ENCODE measurements at places on chromosomes 2 and 18.

DNA sequence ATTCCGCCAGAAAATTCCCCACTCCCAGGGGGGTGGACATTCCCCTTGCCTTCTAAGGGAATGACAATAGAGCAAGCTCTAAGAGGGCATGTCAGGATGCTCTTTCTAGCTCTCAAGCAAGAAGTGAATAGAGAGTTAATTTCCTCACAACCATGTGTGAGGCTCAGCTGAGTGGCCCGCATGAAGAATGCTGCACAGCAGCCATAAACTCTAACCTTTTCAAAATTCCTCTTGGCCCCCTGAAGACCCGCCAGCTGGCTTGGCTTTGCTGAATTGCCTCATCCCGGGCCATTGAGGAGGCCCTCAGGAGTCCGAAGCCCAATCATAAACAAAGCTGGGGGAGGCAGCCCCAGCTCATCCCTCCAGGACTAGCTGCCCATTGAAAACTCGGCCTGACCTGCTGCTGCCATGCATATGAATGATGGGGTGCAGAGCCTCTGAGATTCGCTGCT lies 38.2 kb downstream of the NRP2 start:
- DNase-seq = no peak

DNA sequence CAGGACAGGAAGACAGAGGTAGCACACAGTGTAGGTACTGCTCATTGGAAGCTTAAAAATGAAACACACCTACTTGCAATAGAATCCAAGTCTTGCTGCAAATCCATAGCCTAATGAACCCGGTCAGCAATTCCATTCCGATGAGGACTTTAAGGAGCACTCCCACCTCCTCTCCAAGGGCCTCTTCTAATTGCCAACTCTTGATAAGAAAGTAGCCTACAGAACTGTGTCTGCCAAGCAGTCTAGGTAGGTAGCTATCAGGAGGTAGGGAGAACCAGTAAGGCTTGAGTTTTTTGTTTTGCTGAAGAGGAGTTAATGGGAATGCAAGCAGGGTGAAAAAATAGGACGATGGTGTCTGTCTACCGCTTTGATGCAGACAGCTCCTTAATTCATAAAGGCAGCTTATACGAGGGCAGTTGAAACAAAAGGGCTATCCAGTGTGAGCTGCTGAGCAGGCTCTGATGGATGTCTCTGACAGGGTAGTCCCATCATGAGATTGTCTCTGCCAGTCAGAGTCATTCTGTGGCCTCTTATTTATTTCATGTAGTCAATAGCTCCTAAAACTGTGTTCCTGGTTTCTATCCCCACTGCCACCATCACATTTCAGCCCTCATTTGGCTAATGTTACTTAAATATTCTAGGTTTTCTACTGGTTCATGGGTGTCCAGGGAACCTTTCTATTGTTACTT lies 155.6 kb upstream of the DNMT3A start:
- no peak for DNase-seq

DNA sequence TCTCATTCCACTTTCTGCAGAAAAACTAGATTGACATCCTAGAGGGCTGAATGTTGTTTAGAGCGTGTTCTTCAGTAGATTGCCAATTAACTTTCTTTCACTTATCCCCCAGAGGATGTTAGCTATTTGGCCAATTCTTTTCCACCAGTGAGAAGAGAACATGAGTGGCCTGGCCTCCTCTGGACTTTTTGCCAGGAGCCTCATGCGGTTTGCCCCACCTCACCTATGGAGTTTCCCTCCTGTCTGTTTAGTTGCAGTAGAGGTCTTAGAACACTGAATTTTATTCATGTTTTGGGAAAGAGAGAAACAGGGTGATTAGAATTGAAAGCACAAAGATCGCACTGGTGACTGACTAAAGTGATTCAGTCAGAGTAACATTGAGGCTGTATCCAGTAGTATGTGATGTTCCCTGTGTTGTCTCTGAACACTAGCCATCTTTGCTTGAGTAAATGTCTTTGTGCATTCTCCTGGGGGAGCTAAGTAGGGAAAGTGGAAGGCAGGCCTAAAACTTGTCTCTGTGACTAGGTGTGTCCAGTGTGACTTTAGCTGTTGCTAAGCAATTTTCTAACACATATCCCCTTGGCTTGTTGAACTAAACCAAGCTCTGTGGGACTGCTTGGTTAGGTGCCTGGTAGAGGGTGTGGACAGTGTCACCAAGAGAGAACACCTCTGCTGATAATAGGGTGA lies 34.0 kb downstream of the UGP2 start:
- DNase-seq = no peak

DNA sequence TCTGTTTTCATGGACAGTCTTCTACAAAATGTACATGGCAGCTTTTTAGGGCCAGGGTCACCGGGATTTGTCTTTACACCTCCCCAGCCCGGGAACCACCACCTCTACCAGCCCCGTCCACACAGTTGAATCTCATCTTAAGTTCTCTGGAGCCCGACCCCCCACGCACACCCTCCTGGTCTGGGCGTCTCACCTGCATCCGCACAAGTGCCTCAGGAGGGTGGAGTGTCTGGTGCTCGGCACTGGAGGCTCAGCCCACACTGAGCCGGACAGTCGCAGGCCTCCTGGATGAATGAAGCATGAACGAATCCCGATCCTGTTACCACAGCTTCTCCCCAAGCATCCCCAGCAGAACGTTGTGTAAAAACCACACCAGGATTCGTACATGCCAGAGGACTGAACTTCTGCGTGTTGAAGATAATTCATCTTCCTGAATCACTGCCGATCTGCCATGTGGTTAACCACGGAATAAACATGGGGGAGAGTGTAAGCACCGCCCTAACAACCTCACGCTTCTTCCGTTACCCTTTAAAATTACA lies 162.0 kb downstream of the RTP5 start:
- no peak for DNase-seq

- DNase-seq = no peak
Observed at GRCh38 chr2:3403587-3404334, 24.3 kb downstream of the TRAPPC12 start.

- DNase-seq = no peak
Observed at GRCh38 chr2:121170577-121170976, 114.4 kb downstream of the TFCP2L1 start.

- no peak for DNase-seq
Observed at GRCh38 chr2:136129601-136130000, 11.7 kb upstream of the CXCR4 start.

- DNase-seq = no peak
Observed at GRCh38 chr2:225400546-225401400, 1.3 kb downstream of the NYAP2 start.

GRCh38 chr2:230218421-230218820 lies 1.4 kb downstream of the SP110 start:
- DNase-seq = no peak

- no peak for DNase-seq
Observed at GRCh38 chr2:203636588-203637470, 69.6 kb upstream of the CD28 start.

- DNase-seq = no peak
Observed at GRCh38 chr2:156309167-156309566, 23.4 kb downstream of the NR4A2 start.

- no peak for DNase-seq
Observed at GRCh38 chr2:10326151-10326616, 23.5 kb downstream of the HPCAL1 start.

GRCh38 chr2:215949991-215950404 lies 63.4 kb downstream of the MREG start:
- DNase-seq = no peak

DNA sequence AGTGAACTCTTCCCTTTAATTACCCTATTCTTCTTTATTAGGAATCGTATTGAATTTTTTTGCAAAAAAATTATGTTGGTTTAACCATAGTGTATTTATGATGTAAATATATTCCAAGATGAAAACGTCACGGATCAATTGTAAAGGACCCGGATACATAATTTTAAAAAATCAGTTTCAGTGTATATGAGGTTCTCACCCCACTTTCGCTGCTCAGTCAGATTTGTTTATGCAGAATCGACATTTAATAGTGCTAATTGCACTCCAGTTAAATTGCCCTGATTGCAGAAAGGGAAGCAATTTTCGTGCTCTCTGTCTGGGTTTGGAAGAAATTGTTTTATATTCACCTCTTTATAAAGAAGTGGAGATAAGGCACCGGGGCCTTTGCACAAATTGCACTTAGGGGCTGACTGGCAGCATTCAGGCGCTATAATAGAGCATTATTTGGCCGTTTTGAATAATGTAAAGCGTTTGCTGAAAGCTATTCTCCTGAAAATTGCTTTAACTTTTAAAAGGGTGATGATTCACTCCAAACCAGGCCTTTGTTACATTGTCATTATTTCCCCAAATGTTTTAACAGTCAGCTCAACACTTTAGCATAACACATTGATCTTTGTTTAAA lies 3.0 kb upstream of the SP9 start:
- DNase-seq = no peak

DNA sequence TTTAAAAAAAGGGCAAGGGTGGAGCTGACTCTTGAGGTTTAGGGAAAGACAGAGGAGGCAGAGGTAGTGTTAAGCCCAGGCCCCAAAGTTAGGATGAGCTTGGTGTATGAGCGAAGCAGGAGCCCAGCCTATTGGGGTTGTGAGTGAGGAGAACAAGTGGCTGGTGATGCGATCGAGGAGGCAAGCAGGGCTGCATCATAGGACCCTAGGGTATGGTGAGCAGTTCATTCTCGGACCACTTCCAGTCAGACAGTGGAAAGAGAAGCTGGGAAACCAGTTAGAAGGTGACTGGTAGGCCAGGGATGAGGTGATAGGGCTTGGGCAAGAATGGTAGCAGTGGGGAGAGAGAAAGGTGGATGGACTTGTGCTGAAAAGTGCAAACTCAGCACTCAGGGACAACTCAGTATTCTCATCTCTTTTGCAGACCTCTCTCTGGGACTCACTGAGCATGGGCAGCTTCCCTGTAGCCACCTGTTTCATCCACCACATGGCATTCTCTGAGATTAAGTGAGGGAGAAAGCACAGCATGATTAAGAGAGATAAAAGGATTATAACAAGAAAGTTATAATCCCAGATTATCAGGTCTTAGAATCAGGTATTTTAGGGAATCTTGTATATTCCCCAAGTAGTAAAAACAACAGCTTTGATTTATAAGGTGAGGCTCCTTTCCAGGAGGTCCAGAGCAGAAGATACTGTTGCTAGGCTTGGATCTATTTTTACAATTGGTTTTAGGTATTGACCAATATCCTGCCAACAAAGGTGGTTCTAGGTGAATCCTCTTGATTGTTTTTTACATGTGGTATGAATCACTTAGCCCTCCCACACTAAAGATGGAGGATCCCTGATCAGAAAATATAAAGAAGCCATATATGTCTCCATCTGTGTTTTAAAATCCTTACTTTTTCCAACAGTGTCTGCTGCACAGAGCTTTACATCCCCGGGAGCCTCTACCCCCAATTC lies 38.3 kb downstream of the XRCC5 start:
- DNase-seq = no peak

GRCh38 chr2:230872968-230873660 lies 8.4 kb downstream of the ITM2C start:
- DNase-seq = no peak

DNA sequence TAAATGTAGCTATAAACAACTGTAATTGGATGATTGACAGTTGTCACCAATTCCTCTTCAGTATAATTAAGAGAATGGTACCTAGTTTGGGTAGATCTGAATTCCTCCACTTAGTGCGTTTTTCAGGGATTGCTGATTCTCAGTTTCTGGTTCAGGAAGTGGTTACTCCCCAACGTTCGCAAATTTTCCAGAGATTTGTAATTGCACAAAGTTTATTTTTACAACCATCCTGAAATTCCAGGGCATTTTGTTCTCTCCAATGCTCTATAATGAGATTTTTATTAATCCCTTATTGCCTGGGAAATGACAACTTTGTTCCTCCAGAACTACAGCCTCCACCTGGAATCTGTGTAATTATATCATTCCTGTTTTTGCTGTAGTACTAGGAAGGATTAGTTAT lies 710.6 kb upstream of the ZEB2 start:
- no peak for DNase-seq

- DNase-seq = no peak
Observed at GRCh38 chr2:195535911-195536522, 121.0 kb upstream of the SLC39A10 start.

DNA sequence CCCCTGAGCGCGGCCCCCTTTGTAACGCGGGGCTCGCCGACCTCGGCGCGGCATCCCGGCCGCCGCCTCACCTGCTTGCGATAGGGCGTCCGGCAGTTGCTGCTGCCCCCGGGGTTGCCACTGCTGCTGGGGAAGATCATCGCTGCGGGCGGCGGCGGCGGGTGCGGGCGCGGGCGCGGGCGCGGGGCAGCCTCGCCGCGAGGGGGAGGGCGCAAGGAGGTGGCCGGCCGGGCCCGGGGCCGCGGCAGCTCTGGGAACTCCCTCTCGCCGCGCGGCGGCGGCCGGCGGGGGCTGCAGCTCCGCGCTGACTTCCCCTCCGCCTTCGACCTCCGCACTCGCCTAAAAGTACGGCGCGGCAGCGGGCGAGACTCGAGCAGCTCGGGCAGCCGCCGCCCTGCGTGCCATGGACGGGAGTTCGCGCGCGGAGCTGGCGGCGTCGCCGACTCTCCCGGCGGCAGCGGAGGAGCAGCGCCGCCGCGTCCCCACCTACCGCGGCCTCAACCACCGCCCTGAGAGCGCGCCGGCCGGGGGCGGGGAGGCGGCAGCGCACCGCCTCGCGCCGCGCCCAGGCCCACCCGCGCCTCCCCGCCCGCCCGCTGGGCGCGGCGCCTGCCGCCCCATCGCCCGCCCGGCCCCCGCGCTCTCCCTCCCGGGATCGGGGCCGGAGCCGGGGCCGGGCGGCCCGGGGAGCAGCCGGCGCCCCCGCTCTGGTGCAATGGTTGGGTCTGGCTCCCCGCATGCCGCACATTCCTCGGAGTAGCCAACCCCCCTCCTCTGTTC lies 86.0 kb downstream of the RBMS1 start:
- no peak for DNase-seq

DNA sequence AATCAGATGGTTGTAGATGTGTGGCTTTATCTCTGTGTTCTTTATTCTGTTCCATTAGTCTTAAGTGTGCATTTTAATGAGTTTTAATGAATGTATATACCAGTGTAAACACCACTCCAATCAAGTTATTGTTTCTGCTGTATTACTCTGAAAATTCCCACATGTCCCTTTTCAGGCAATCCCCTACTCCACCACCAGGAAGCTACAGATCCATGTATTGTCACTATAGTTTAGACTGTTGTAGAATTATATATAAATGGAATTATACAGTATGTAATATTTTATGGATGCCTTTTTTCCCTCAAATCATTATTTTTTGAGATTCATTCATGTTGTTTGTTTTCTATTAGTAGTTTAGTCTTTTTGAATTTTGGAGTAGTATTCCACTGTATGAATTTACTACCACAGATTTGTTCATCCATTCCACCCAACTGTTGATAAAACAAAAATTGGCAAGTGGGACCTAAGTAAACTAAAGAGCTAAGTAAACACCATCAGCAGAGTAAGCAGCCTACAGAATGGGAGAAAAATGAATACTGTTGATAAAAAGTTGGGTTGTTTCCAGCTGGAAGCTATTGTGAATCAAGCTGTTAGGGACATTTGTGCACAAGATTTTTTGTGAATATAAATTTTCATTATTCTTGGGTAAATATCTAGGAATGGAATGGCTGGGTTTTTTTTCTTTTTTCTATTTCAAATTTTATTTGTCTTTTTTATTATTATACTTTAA lies 262.0 kb downstream of the CAMKMT start:
- DNase-seq = peak; percentile 83

GRCh38 chr2:120299561-120299960 lies 46.4 kb upstream of the INHBB start:
- DNase-seq = no peak

GRCh38 chr2:30301551-30301950 lies 70.2 kb downstream of the LBH start:
- no peak for DNase-seq

GRCh38 chr2:36740061-36740460 lies 43.6 kb downstream of the VIT start:
- DNase-seq = no peak

Measured in NCI-H2081 treated with DMSO at 0.1 percent for 48 hours (cell line).